ENCODE measurements at places on chromosomes 7 and 10. TPM values are rescaled to one million over a fixed set of nuclear protein-coding genes. Genes with fewer than 3 reads are reported as not detected.

LEP gene
- total RNA-seq: 2.2 TPM

DNA sequence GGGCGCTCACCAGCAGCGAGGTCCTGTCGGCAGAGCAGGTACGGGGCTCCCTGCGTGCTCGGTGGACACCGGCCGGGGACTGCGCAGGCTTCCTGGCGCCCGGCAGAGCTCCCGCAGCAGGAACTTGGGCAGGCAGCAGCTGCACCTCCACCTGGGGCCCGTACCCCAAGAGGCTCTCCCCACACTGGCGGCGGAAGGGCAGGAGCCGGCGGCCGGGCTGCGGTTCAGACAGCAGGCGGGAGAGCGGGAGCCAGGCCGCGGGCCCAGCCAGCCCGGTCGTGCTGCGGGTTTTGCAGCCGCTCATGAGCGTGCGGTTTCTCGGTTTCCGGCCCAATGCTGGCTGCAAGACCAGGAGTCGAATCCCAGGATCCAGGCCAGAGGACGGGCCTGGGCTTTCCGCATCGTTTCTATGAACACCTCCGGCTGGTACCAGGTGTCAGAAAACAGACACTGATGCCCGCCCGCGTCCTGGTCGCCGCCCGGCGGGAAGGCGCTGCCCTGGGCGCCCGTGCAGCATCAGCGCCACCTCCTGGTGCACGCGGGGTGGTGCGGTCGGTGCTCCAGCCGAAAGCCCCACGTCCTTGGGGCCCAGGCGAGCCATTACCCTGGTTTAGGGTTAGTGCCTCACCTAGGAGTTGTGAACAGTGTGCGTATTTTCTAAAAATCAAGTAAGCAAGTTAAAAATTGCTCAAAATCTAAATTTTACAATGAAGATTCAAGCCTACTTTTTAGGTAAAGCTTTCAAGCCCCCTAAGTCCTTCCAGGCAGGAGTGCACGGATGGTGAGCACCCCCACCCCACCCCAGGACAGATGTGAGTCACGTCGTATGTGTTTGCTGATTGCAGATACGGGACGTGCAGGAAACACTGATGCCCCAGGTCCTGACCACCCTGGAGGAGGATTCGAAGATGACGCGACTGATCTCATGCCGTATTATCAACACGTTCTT is 47.4 kb upstream of the PRKAR1B start:
- no peaks in the 10 kb centered on the region for H3K27me3 ChIP-seq
- peaks cover 13% of the 10 kb centered on the region for H3K36me3 ChIP-seq
- no peak overlapping the region for H3K27ac ChIP-seq
- H3K4me1 ChIP-seq: no peaks in the 10 kb centered on the region
- DNase-seq: no peak

- H3K27ac ChIP-seq: no peak overlapping the region
- H3K4me3 ChIP-seq: no peak overlapping the region
- no peak for DNase-seq
- peaks cover 8% of the 10 kb centered on the region for H3K4me1 ChIP-seq
Measured at GRCh38 chr7:75690121-75690523, 48.6 kb downstream of the HIP1 start.

- no peak overlapping the region for H3K27ac ChIP-seq
- H3K27me3 ChIP-seq: no peaks in the 10 kb centered on the region
- H3K4me3 ChIP-seq: no peak overlapping the region
- no peaks in the 10 kb centered on the region for H3K36me3 ChIP-seq
- H3K4me1 ChIP-seq: no peaks in the 10 kb centered on the region
Measured at GRCh38 chr7:41847606-41848005, 144.7 kb upstream of the INHBA start.

FAM13C gene
- 3.8 TPM for total RNA-seq

CDC14C gene
- total RNA-seq: not detected

GRCh38 chr7:1965579-1966294 is 267.0 kb downstream of the MAD1L1 start:
- H3K4me3 ChIP-seq: no peak overlapping the region
- H3K4me1 ChIP-seq: no peaks in the 10 kb centered on the region
- no peak for DNase-seq

OR9A2 gene
- total RNA-seq: not detected

ANKRD2 gene
- total RNA-seq: 204 TPM

DNA sequence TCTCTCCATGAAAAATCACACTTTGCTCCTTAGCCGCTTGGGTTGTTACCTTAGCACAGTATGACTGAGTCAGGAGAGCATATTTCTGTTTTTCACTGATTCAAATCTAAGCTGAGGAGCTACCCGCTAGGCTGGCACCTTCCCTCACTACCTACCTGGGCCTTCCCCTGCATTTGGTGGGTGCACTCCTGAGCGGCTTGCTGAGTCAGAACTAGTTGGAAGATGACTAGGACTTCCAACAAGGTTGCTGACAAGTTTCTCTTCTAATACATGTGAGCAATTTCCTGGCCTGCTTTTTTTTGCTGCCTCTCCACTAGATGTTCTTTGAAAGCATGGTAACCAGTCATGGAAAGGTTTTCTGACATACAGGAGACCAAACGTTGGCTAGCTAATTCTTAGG is 43.8 kb upstream of the SEC61G start:
- no peak overlapping the region for H3K4me3 ChIP-seq
- no peaks in the 10 kb centered on the region for H3K27me3 ChIP-seq
- no peak for DNase-seq
- H3K27ac ChIP-seq: no peak overlapping the region
- H3K4me1 ChIP-seq: no peaks in the 10 kb centered on the region

DNA sequence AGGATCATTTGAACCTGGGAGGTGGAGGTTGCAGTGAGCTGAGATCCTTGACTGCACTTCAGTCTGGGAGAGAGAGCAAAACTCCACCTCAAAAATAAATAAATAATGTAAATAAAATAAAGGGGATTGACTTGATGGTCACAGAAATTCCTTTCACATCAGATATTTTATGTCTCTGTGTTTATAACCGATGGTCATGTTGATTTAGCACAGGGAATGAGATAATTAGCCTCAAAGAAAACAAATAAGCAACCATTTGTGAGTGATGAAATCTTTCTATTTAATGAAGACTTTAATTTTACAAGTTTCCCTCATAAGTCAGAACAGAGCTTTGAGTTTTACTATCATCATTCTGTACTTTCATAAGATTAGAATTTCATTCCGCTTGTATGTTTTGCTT is 64.8 kb upstream of the NUPR2 start:
- no peak overlapping the region for H3K4me3 ChIP-seq
- no peak for DNase-seq
- no peaks in the 10 kb centered on the region for H3K4me1 ChIP-seq
- H3K36me3 ChIP-seq: no peaks in the 10 kb centered on the region
- H3K27me3 ChIP-seq: no peaks in the 10 kb centered on the region

GRCh38 chr10:114045136-114046086 is 1.7 kb downstream of the ADRB1 start:
- H3K4me1 ChIP-seq: no peaks in the 10 kb centered on the region
- no peaks in the 10 kb centered on the region for H3K27me3 ChIP-seq
- no peaks in the 10 kb centered on the region for H3K36me3 ChIP-seq
- no peak for DNase-seq
- H3K4me3 ChIP-seq: peak overlapping the region; percentile 69

BTBD16 gene
- not detected for total RNA-seq

GRCh38 chr7:42071372-42072261 is 165.4 kb downstream of the GLI3 start:
- no peak overlapping the region for H3K4me3 ChIP-seq
- no peak for DNase-seq
- H3K27me3 ChIP-seq: no peaks in the 10 kb centered on the region
- H3K27ac ChIP-seq: no peak overlapping the region

DNA sequence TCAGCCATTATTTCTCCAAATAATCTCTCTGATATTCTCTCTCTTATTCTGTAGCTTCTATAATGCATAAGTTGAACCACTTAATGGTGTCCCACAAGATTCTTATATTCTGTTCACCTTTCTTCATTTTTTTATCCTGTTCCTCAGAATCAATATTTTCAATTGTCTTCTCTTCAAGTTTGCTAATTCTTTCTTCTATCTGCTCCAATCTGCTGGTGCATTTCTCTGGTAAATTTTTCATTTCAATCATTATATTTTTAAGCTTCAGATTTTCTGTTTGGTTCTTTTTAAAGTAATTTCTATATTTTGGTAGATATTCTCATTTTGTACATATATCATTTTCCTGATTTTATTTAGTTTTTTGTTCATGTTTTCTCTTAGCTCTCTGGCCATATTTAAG is 272.6 kb downstream of the ZEB1 start:
- DNase-seq: no peak
- no peaks in the 10 kb centered on the region for H3K36me3 ChIP-seq
- no peaks in the 10 kb centered on the region for H3K4me1 ChIP-seq
- H3K27ac ChIP-seq: no peak overlapping the region
- no peak overlapping the region for H3K4me3 ChIP-seq
- H3K27me3 ChIP-seq: no peaks in the 10 kb centered on the region

VPS41 gene
- 15.6 TPM for total RNA-seq

- no peaks in the 10 kb centered on the region for H3K36me3 ChIP-seq
- H3K4me1 ChIP-seq: no peaks in the 10 kb centered on the region
- DNase-seq: no peak
- peak overlapping the region; percentile 29 for H3K4me3 ChIP-seq
- no peaks in the 10 kb centered on the region for H3K27me3 ChIP-seq
Measured at GRCh38 chr7:87038993-87039690, 20.3 kb downstream of the ELAPOR2 start.

DNA sequence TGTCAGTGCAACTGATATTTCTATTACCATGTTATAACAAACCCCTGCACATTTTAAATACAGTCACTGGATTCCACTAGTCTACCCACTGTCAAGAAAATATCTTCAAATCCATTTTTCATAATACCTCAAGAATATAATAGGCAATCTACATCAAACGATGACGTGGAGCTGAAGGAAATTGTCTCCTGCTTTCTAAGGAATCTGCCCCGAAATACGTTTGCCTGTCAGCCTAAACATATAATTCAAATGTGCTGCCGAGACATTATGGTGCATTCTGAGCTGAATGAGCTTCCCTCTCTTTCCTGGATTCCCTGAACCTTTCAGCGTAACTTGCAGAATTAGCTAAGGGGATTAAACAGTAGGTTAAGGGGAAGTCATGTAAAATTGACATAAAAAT is 306.8 kb downstream of the SORCS1 start:
- DNase-seq: no peak
- H3K4me3 ChIP-seq: no peak overlapping the region
- no peaks in the 10 kb centered on the region for H3K36me3 ChIP-seq
- H3K27ac ChIP-seq: no peak overlapping the region
- H3K4me1 ChIP-seq: no peaks in the 10 kb centered on the region
- H3K27me3 ChIP-seq: no peaks in the 10 kb centered on the region

CCDC146 gene
- total RNA-seq: 12.7 TPM

DNA sequence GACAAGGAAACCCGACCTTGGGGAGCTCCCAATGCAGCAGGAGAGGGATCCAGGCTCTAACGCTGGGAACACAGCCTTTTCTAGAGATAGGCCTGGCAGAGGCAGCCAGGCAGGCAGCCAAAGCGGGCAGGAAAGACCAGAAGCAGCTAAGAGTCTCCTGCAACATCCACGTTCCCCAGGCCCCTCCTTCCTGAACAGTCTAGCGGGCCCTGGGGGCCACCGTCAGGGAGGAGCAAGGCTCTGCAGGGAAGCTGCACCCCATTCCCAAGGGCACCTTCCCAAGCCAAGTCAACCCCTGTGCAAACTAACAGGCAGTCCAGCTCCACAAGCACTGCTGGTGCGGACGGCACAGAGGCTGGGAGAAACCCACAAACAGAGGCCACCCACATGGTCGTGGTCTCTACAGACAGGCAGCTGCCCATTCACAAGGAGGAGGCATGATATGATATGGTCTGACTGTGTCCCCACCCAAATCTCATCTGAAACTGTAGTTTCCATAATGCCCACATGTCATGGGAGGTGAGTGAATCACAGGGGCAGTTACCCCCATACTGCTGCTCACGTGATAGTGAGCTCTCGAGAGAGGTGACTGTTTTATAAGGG is 115.7 kb downstream of the MAD1L1 start:
- peak overlapping the region; percentile 91 for H3K27ac ChIP-seq
- no peaks in the 10 kb centered on the region for H3K27me3 ChIP-seq
- H3K4me1 ChIP-seq: peaks cover 58% of the 10 kb centered on the region
- DNase-seq: no peak

- no peak for DNase-seq
- H3K27me3 ChIP-seq: no peaks in the 10 kb centered on the region
- no peaks in the 10 kb centered on the region for H3K4me1 ChIP-seq
- H3K27ac ChIP-seq: peak overlapping the region; percentile 90
Measured at GRCh38 chr10:93703066-93703465, 674 bp upstream of the FRA10AC1 start.

UNCX gene
- not detected for total RNA-seq

DNA sequence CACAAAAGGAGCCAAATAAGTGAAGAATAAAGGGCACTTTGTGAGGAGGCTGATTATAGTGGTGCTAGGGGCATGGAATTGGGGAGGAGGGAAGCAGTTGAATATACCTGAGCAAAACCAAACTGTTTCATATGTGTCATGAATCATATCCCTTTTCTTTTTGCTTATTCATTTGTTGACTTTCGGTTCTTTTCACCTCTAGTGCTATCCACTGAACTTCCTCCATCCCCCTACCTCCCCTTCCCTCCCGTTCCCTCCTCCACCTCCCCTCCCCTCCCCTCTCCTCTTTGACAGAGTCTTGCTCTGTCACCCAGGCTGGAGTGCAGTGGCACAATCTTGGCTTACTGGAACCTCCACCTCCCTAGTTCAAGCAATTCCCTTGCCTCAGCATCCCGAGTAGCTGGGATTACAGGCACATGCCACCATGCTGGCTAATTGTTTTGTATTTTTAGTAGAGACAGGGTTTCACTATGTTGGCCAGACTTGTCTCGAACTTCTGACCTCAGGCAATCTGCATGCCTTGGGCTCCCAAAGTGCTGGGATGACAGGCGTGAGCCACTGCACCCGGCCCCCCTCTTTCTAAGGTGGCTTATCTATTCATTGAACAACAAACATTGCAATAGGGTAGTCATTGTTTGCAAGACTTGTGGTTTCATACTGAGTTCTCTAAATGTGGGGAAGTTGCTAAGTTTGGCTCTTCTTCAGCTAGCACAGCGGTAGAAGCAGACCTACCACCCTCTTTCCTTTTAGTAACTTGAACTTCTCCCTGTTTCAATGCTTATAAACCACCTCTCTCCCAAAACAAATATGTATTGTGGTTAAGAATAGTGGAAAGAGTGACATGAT is 150.4 kb upstream of the PRPS1L1 start:
- H3K4me3 ChIP-seq: no peak overlapping the region
- no peak overlapping the region for H3K27ac ChIP-seq
- no peaks in the 10 kb centered on the region for H3K4me1 ChIP-seq
- no peaks in the 10 kb centered on the region for H3K36me3 ChIP-seq

IFIT3 gene
- 6.5 TPM for total RNA-seq
